ENCODE measurements at places on chromosomes 1 and 21. TPM values are rescaled to one million over a fixed set of nuclear protein-coding genes. Genes with fewer than 3 reads are reported as not detected.

DNA sequence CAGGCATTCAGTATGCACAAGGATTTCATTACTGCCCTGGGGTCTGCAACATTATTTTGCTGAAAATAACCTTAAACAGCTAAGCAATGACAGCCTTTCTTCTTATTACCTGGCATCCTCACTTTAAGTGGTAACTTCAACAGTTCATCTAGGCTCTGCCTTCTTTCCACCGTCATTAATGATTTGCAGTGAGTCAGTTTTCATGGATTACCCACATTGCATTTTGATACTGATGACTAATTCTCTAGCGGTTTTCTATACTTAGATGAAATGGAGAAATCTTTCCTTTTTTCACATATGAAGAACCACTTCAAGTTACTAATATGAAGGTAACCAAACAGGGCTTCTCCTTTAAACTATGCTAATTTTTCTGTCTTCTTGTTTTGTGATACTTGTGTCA, 226.9 kb upstream of the TMPRSS15 start:
- DNase-seq = no peak
- no peak overlapping the region for H3K27ac ChIP-seq
- H3K4me1 ChIP-seq = no peaks in the 10 kb centered on the region

SYTL1 gene
- polyA plus RNA-seq = 254 TPM

ASCL5 gene
- 0.16 TPM for polyA plus RNA-seq

DNA sequence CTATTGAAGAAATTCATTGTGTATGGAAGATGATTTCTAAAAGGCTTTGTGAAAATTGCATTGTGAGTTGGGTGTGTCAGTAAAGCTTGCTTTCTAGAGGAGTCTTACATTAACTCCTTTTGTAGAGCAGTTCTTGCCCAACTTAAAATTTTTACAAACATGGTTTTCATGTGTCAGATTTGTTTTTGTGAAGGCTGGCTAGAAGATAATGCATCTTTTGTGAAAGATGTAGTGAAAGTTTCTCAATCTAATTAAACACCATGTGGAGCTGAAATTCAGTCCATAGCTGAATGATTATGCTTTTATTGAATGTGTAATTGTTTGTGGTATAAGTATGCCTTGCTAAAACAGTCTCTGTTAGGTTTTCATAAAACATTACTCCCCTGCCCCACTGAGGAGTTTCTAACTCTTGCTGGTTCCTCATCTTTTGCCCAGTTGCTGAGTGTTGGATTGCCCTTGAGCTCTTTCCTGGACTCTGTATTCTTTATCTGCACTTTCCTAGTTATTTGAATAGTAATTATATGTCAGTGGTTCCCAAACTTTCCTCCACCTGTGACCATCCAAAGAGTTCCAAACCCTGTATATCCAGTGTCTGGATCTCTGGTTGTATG, 38.0 kb downstream of the KCTD3 start:
- no peaks in the 10 kb centered on the region for H3K36me3 ChIP-seq
- H3K27ac ChIP-seq = no peak overlapping the region
- H3K4me1 ChIP-seq = no peaks in the 10 kb centered on the region
- no peaks in the 10 kb centered on the region for H3K27me3 ChIP-seq

- no peak overlapping the region for H3K4me3 ChIP-seq
- H3K27ac ChIP-seq = no peak overlapping the region
- H3K27me3 ChIP-seq = no peaks in the 10 kb centered on the region
- H3K4me1 ChIP-seq = no peaks in the 10 kb centered on the region
- no peaks in the 10 kb centered on the region for H3K36me3 ChIP-seq
These were observed 27.8 kb upstream of the CD84 start for GRCh38 chr1:160607011-160607671.

GRCh38 chr1:198575798-198576641, 35.5 kb upstream of the ATP6V1G3 start:
- no peak overlapping the region for H3K4me3 ChIP-seq
- H3K27me3 ChIP-seq = no peaks in the 10 kb centered on the region
- no peaks in the 10 kb centered on the region for H3K4me1 ChIP-seq
- no peaks in the 10 kb centered on the region for H3K36me3 ChIP-seq

GRCh38 chr1:40315795-40316594, 1.1 kb downstream of the COL9A2 start:
- peaks cover 10% of the 10 kb centered on the region for H3K27me3 ChIP-seq
- H3K4me3 ChIP-seq = peak overlapping the region; percentile 18
- no peaks in the 10 kb centered on the region for H3K4me1 ChIP-seq

ARHGEF16 gene
- 25.0 TPM for polyA plus RNA-seq

AMY2A gene
- 1,297 TPM for polyA plus RNA-seq
